ENCODE measurements at places on chromosomes 13 and 19. TPM values are rescaled to one million over a fixed set of nuclear protein-coding genes. Genes with fewer than 3 reads are reported as not detected.

The DDX49 gene
- 41.8 TPM for total RNA-seq

The PCDH8 gene
- total RNA-seq: 2.3 TPM

The PTPRS gene
- 21.8 TPM for total RNA-seq

The FCER2 gene
- not detected for total RNA-seq

- no peak for DNase-seq
These were observed 1166.7 kb downstream of the EFNB2 start for GRCh38 chr13:105368781-105369180.

DNA sequence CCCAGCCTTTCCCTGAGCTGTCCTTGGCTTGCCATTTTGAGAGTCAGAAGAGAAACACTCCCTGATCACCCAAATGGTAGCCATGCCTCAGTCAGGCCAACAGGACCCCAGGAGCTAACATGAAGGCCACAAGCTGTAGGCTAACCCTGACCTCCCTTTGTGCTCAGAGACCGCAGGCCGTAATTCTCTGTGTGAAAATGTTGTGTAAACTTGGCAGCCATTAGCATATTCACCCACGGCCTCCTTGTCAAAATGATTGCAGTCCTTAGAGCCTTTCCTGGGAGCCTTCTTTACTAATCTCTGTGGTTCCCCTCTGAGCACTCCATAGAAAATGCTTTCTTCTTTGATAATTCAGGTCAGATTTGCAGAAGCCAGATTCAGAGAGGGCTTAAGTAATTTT, 418.9 kb downstream of the COG6 start:
- no peak for DNase-seq

DNA sequence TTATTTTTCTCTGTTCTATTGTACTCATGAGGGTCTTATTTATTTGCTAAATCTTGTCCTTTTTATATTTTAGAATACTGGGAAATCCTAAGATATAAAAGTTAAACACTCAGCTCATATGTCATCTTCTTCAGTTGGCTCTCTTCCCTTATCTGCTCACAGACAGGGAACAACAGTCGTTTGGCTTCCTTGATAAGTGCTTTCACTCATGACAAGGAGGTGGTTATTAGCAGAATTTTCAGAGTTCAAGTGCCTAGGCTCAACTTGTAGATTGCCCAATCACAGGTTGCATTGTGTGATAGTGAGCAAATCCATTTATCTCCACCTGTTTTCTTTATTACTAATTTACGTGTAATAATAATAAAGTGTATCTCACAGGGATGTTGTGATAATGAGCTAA, 620.3 kb upstream of the PCDH20 start:
- DNase-seq: no peak

GRCh38 chr13:93899981-93900380, 579.5 kb downstream of the DCT start:
- DNase-seq: no peak

DNA sequence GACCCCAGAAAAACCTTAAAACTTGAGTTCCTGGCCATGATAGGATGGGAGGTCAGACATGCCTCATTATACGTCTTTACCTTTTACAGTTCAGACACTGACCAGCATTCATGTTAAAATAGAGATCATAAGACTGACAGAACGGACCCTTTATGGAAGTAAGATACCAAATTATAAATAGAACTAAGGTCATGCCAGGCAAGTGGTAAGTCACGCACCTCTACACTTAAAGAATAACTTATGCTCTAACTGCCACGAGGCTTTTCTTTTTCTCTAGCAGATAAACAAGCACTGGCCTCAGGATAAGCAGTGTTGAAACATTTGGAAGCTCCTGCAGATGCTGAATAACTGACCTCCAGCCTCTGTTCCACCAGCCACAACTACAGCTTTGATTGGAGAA, 28.4 kb downstream of the GPR42 start:
- DNase-seq: no peak

DNA sequence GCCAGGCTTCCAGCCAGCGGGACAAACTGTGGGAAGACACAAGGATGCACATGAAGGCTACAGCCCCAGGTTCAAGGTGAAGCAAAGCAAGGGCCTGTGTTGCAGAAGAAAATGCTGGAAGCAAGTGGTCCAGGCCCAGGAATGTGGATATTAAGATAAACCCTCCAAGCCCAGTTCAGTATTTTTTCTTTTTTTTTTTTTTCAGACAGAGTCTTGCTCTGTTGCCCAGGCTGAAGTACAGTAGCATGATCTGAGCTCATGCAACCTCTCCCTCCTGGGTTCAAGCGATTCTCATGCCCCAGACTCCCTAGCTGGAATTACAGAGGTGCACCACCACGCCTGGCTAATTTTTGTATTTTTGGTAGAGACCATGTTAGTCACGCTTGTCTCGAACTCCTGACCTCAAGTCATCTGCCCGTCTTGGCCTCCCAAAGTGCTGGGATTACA, 4.4 kb downstream of the PRDX2 start:
- DNase-seq: no peak

GRCh38 chr19:37991176-37991835, 84.3 kb downstream of the SIPA1L3 start:
- no peak for DNase-seq

- DNase-seq: no peak
These were observed 1.4 kb upstream of the VSTM2B start for GRCh38 chr19:29524201-29524911.

GRCh38 chr13:44854313-44855060, 134.8 kb downstream of the NUFIP1 start:
- peak; percentile 43 for DNase-seq
